ENCODE measurements at places on chromosomes 12 and 14.

DNA sequence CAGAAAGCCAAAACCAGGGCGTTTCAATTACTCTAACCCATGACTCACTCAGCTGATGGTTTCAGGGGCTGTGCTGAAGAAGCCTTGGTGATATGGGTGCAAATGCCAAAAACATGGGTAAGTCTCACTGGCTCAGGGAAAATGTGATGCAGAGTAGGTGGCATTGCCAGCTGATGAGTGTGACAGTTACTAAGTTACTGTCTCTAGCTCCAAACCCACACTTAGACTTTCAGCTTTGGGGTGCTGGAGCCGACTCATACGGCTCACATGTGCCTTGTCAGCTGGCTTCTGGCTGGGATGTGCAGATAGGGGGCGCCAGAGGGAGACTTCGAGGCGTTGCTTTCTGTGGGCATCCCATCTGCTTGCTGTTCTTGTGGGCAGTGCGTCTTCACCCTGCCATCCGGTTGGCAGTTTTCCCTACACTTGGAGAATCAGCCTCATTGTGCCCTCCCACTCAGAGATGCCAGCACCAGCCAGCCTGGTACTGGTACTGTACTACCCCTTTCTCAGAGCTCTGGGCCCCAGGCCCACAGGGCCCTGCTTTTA, 11.1 kb upstream of the KRT7 start:
- DNase-seq = peak; percentile 61

- no peak for DNase-seq
These were observed 1177.1 kb downstream of the FLRT2 start for GRCh38 chr14:86707071-86707470.

DNA sequence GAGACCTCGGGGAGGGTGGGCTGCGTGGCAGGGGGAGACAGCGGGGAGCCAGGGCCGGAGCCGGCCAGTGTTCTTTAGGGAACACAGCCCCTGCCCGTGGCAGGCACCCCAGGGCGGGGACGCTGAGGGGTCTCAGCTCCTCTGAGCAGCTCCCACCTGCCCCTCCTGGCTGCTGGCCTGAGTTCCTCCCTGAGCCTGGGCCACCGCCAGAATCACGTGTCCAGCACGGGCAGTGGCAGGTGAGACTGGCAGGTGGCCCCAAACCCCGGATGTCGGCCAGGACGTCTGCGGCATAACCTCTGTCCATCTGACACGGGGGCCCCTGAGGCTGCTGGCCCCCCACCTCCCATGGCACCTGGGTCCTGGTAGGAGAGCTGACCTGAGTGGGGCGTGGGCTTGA, 25.1 kb downstream of the NOC4L start:
- DNase-seq = no peak

- no peak for DNase-seq
These were observed 13.3 kb upstream of the RGS6 start for GRCh38 chr14:71918955-71919354.

DNA sequence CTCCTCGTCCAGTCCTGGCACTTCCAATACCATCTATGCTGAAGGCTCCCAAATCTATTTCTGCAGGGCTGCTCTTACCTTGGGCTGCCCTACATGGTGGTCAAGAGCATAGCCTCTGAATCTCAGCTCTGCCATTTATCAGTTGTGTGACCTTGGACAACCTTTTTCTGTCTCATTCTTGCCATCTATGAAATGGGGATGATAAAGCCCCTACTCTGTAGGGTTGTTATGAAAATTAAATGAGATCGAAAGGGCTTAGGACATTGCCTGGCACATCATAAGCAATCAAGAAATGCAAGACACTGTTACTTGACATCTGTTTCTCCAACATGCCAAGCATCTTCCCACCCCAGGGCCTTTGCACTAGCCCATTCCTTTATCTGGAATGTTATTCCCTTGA, 45.5 kb upstream of the GPATCH2L start:
- DNase-seq = no peak
